Psoas muscle (tissue), 8 donors: ENCODE measurements at places on chromosomes 1 and 21. TPM values are rescaled to one million over a fixed set of nuclear protein-coding genes. Genes with fewer than 3 reads are reported as not detected.

Gene SELP
- 1.1 TPM for polyA plus RNA-seq

Gene ACAP3
- 14.7 TPM for polyA plus RNA-seq

Gene LCE2B
- polyA plus RNA-seq, result not detected

Gene ST6GALNAC3
- 1.8 TPM for polyA plus RNA-seq

DNA sequence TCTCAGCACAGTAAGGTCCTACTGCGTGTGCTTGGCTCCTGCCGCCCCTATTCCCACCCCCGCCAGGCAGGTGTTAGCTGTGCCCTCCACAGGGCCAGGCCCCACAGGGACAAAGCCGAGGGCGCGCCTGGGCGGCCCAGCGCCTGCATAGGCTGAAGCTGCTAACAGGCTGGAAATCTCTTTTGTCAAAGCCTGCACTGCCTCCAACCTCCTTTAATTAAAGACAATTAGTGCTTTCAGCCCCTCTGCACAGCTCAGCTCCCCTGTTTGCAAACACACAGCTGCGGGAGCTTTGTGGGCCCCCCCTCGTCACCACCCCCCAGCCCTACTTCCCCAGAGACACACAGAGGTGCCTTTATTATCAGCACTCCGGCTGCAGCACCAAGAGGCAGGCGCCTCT, 95.9 kb downstream of the EPHB2 start:
- no peak for DNase-seq

DNA sequence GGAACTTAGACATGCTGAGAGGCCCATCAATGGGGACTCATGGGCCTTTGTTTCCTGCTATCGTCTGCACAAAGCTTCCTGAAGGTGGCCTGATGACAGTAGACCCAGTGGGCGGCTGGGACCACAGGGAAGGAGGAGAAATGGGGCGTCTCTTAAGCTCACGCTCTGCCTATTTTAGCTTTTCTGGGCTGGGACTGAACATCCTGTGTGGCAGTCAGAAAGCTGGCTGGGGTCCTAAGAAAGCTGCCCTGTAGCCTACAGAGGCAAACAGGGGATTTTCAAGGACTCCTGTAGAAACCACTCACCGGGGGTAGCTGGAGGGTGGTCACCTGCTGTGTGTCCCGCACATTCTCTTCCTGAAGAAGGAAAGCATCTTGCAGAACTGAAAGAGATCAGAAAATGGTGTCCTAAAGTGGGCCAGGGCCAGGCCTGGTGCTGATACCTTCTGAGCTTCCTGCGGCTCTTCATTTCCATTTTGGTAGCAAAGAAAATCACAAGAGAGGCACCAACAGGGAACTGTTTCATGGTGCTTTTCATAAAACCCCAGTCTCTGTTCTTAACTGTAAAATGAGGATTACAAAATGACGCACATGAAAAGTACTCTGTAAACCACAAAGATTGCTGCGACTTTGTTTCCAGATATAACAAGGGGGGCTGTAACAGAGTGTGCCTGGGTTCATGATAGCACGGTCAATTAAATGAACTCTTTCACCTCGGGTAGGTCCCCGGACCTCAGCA, 8.6 kb downstream of the ZNF496 start:
- no peak for DNase-seq

DNA sequence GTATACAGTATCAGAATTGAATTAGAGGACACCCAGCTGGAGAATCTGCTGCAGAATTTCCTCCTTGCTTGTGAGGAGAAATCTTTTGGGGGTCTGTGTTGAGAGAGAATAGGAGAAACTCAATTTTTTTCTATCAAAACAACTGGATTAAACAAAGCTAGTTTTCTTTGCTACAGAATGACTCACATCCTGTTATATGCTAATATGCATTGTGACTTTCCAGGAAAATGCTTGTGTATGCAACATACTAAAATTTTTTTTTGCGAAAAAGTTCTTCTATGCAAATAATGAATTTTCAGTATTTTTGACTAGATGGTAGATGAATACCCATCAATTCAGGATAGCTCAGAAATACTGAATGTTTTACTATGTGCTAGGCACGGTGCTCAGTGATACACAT, 2.2 kb downstream of the VAMP4 start:
- DNase-seq, result no peak

- no peak for DNase-seq
Measured at GRCh38 chr1:163231385-163231784, 28.7 kb upstream of the RGS5 start.

GRCh38 chr1:119388450-119388849, 19.9 kb downstream of the HAO2 start:
- DNase-seq, result no peak

Gene WDR64
- not detected for polyA plus RNA-seq

Gene SIPA1L2
- polyA plus RNA-seq, result 9.4 TPM

DNA sequence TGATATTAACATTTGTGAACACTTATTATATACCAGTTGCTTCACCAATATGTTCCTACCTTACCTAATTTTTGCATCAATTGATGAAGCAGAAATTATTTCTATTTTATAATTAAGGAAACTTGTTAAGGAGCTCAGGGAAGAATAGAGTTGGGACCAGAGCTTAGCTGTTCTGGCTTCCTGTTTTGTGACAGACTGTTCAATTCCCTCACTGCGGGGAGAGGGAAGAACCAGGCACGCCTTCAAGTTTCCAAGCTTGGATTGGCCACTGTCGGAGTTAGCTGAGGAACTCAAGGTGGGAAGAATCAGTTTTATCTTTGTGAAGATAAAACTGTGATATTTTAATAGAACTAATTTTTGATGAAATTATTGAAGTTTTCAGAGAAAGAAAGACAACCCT, 142.3 kb upstream of the LMO4 start:
- no peak for DNase-seq

GRCh38 chr1:1847890-1848289, 43.0 kb downstream of the GNB1 start:
- DNase-seq, result no peak

Gene LIN9
- 1.5 TPM for polyA plus RNA-seq

- no peak for DNase-seq
Measured at GRCh38 chr21:40373761-40374160, 473.2 kb downstream of the DSCAM start.

Gene RAB3B
- polyA plus RNA-seq, result under 0.01 TPM

- DNase-seq, result no peak
Measured at GRCh38 chr1:82979593-82980236, 1019.2 kb downstream of the TTLL7 start.

GRCh38 chr21:16956824-16957223, 556.0 kb upstream of the CXADR start:
- no peak for DNase-seq

Gene RXFP4
- not detected for polyA plus RNA-seq

- DNase-seq, result no peak
Measured at GRCh38 chr1:50158421-50158820, 49.7 kb downstream of the ELAVL4 start.

DNA sequence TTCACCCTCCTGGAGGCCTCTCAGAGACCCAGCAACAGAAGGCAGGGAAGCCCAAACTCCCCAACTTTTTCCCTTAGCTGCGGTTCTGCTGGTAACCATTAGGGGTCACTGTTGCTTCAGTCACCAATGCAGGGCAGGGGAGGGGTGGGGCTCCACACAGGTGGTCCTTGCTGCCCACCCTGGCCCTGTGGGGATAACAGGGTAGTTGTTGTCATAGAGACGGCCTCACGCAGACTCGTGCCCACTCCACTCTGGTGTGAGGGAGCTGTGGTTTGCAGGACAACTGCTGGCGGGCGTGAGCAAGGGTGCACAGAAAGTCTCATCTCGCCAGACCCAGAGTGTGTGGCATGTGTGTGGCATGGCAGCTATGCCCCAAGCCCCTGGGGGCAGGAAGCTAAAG, 19.9 kb downstream of the INSRR start:
- DNase-seq, result no peak

- no peak for DNase-seq
Measured at GRCh38 chr1:208149213-208149612, 95.0 kb downstream of the PLXNA2 start.

Gene C1orf35
- polyA plus RNA-seq, result 5.7 TPM

DNA sequence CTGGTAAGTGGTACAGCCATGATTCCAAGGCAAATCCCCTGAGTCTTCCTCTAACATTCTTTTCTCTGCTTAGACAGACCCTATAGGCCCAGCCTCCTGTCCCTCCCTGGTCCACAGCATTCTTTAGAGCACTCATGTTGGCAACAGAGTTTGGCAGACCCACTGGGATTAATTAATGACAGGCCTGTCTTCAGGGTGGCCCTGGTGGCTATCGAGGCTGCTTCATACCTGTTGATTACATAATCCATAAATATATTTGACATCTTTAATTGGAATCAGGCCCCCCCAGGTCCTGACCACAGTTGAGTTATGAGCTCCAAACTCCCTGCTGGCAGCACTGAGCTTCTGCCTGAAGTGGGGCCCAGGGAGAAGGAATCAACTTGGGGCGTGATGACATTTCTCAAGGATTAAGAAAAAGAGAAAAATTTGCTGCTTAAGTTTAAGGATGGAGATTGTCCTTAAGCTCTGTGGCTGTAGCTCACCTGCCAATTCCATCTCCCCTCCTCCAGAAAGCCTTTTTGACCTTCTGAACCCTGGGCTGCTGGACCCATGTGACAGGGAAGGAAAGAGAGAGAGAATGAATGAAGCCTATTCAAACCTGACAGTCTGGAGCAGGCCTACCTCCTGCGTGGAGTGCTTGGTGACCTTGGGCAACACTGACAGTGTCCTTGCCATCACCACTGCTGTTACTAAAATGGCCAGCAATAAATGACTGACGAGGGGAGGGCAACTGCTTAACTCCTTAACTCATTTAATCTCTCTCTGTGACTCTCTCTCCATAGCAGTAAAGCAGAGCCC, 156.6 kb downstream of the TRABD2B start:
- DNase-seq, result no peak

DNA sequence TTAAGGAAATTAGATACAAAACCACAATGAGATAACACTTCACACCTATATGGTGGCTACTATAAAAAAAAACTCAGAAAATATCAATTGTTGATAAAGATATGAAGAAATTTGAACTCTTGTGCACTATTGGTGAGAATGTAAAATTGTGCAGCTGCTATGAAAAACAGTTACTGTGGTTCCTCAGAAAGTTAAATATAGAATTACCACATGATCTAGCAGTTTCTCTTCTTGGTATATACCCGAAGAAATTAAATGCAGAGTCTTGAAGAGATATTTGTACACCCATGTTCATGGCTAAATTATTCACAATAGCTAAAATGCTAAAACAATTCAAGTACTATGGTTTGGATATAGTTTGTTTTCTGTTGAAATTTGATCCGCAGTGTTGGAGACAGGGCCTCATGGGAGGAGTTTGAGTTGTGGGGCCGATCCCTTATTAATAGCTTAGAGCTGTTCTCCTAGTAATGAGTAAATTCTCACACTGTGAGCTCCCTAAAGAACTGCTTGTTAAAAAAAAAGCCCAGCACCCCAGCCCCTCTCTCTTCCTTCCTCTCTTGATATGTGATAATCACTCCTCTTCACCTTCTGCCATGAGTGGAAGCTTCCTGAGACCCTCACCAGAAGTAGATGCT, 1412.1 kb downstream of the PLA2G4A start:
- DNase-seq, result no peak

GRCh38 chr1:226134170-226135058, 52.1 kb downstream of the ACBD3 start:
- no peak for DNase-seq

Gene GTF2B
- polyA plus RNA-seq, result 15.4 TPM
